Stimulated activated CD4-positive, alpha-beta T cell treated with anti-CD3 and anti-CD28 coated beads, Interleukin-2, amount 100 ng/mL, for 24 hours (primary cell): ENCODE measurements at places on chromosomes 3 and 15.

DNA sequence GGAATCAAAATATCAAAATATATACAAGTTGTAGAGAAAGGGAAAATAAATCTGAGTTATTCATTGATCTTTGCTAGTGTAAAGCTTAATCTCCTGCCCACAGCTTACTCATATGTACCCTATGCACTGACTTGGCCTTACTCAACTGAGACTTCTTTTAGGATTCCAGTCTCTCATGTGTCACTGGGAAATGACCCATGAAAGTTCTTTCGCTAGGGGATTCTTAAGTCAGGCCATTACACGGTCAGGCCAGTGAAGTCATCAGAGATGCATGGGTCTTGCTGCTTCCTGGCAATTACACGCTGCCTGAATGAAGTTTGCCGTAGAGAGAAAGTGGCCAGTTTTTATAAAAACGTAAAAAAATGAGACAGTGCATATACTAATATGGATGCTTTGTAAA, 20.7 kb upstream of the LPP start:
- DNase-seq = no peak

GRCh38 chr15:51727141-51727897, 10.1 kb downstream of the LYSMD2 start:
- DNase-seq = no peak

GRCh38 chr3:189914799-189915198, 205.9 kb downstream of the P3H2 start:
- DNase-seq = no peak

GRCh38 chr3:168532135-168532534, 436.4 kb upstream of the GOLIM4 start:
- DNase-seq = no peak

- DNase-seq = no peak
These were observed 220.8 kb downstream of the RPLP1 start for GRCh38 chr15:69673291-69673881.
